ENCODE measurements at places on chromosomes 16 and 17. TPM values are rescaled to one million over a fixed set of nuclear protein-coding genes. Genes with fewer than 3 reads are reported as not detected.

Gene PLA2G10
- not detected for total RNA-seq

Gene KRTAP2-3
- total RNA-seq: 3.2 TPM

Gene FBXW10B
- not detected for total RNA-seq

Gene KRT16
- 0.34 TPM for total RNA-seq

Gene CDK5R1
- 3.7 TPM for total RNA-seq

Gene SCNN1G
- total RNA-seq: not detected

Gene ABCC11
- not detected for total RNA-seq

Gene PIK3R5
- total RNA-seq: not detected

Gene GAS7
- not detected for total RNA-seq

Gene LSM12
- 112 TPM for total RNA-seq

Gene CDT1
- total RNA-seq: 44.4 TPM

Gene PYDC1
- total RNA-seq: not detected

Gene MLKL
- total RNA-seq: 14.4 TPM

Gene FOXL1
- total RNA-seq: 4.1 TPM

Gene PRCD
- total RNA-seq: 0.02 TPM

Gene MAP2K3
- total RNA-seq: 23.9 TPM

Gene OR1F1
- not detected for total RNA-seq

Gene PRSS36
- total RNA-seq: 0.10 TPM

DNA sequence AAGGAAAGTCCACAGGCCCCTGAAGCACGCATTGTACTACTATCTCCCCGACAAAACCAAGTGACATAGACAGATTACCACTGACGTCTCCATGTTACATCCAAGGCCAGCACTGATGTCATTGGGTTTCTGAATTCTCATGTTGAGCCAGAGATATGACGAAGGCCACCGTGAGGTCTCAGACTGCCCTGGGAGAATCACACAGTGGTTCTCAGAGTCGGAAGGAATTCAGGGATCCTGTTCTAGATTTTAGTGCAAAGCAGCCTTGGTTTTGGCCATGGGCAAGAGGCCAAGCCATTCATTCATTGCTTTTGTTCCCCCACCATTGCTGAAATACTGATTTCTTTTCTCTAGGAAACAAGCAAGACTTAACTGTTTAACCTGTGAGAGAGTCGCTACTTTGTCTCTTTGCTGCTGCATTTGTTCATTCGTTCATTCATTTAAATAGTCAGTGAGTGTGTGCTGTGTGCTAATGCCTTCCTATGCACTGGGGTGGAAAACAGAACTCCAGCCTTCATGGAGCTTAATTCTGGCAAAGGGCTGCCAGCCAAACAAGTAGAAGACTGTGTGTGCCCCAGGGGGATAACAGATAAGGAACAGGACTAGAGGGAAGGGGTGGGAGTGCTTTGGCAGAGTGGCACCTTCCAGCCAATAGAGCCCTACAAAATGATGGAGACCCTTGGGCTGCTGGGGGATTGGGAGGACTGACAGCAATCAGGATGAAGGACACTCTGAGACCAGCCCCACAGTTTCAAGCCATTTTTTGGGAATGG, 222.3 kb downstream of the MSI2 start:
- DNase-seq: no peak

GRCh38 chr16:27258241-27258734, 10.3 kb downstream of the NSMCE1 start:
- DNase-seq: peak; percentile 80

DNA sequence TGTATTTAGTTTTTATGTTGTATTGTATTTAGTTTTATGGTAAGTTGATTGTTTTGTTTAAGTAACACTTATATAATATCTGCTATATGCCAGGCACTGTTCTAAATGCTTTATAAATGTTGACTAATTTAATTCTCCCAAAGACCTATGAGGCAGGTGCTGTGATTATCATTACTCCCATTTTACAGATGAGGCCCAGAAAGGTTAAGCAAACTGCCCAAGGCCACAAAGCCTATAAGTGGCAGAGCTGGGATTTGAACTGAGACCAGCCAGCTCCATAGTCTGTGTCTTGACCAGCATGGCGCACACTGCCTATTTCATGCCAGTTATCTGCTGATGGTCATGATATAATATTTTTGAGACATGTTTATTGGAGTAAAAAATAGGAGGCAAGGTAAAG, 24.0 kb downstream of the IL21R start:
- DNase-seq: no peak

GRCh38 chr16:69613378-69614154, 47.8 kb downstream of the NFAT5 start:
- peak; percentile 22 for DNase-seq

- no peak for DNase-seq
Measured at GRCh38 chr17:45020354-45021138, 30.9 kb downstream of the DCAKD start.

- DNase-seq: peak; percentile 43
Measured at GRCh38 chr16:58464047-58464915, 35.7 kb upstream of the NDRG4 start.

- no peak for DNase-seq
Measured at GRCh38 chr16:84896847-84897246, 77.1 kb downstream of the CRISPLD2 start.

DNA sequence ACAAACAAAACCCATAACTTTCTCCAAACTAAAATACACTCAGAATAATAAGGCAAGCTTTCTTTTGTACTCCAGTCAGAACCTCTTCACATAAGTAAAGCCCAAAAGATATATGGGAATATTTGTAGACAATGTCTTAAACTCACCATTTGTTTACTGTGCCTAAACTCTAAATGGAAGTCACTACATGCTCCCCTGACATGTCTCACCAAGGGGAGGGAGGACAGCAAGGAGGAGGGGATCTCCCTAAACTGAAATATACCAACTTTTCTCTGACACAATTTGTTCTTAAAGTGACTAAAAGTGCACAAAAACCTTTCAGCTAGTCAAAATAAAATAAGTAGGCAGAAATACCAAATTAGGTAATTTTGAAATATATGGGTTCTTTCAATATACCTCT, 38.5 kb downstream of the GRB7 start:
- DNase-seq: no peak

GRCh38 chr17:42672038-42672437, 4.8 kb downstream of the PLEKHH3 start:
- no peak for DNase-seq

DNA sequence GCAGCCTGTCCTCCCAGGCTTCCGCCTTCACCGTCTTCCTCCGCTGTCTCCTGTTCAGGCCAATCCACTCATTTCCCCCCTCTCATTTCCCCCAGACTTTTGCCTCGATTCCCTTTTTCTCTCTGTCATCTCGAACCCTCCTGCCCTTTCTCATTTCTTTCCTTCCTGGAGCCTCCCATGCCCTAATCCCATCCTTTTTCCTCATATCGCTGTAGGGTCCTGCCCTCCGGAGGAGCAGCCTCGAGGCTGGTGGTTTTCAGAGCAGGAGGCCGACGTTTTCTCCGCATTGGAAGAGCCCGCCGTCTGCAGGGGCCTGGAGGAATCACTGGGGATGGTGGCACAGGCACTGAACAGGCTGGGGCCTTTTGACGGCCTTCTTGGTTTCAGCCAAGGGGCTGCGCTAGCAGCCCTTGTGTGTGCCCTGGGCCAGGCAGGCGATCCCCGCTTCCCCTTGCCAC, 597 bp downstream of the OVCA2 start:
- peak; percentile 35 for DNase-seq

GRCh38 chr17:8176197-8176940, at the start of gene TMEM107:
Gene TMEM107, minus strand, starts transcription at chr17:8176380. Its CDS starts 94 bp downstream, at chr17:8176286.
- peak; percentile 88 for DNase-seq

DNA sequence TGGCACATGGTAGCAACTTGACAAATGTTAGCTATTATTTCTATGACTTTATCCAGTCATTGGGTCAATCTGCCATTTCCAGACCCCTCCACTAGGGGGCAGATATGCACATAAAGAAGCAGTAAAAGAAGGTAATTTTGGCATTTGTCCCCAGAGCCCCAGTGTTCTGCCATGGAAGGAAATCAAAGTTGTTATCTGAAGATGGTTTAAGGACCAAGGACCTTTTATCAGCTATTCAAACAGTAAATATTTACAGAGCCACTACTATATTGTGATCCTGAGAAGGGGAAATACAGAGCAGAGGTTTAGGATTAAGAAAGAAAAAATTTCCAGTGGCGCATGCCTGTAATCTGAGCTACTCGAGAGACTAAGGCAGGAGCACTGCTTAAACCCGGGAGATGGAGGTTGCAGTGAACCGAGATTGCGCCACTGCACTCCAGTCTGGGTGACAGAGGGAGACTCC, 20.0 kb downstream of the TRAF4 start:
- DNase-seq: peak; percentile 77

- DNase-seq: no peak
Measured at GRCh38 chr17:33369149-33369548, 76.1 kb upstream of the ASIC2 start.

GRCh38 chr16:82061861-82062525, 26.9 kb downstream of the HSD17B2 start:
- DNase-seq: peak; percentile 69

GRCh38 chr17:12588531-12588930, 77.2 kb upstream of the MYOCD start:
- no peak for DNase-seq

DNA sequence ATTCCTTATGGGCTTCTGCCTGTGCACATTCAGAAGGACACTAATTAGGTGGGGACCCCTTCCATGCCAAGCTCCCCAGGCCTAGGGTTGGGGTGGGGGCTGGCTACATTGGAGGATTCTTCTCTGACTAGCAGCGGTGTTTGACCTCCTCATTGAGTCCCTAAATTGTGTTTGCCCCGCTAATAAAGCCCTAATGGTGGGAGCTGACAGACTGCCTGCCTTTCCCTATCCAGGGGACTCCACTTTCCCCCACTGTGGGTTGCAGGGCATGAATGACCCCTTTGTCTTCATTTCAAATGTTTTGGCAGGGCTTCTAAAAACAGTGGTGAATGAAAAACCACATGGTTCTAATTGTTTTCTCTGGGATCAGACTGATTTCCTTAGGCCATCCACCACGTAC, 476.8 kb upstream of the CDH11 start:
- DNase-seq: peak; percentile 34

DNA sequence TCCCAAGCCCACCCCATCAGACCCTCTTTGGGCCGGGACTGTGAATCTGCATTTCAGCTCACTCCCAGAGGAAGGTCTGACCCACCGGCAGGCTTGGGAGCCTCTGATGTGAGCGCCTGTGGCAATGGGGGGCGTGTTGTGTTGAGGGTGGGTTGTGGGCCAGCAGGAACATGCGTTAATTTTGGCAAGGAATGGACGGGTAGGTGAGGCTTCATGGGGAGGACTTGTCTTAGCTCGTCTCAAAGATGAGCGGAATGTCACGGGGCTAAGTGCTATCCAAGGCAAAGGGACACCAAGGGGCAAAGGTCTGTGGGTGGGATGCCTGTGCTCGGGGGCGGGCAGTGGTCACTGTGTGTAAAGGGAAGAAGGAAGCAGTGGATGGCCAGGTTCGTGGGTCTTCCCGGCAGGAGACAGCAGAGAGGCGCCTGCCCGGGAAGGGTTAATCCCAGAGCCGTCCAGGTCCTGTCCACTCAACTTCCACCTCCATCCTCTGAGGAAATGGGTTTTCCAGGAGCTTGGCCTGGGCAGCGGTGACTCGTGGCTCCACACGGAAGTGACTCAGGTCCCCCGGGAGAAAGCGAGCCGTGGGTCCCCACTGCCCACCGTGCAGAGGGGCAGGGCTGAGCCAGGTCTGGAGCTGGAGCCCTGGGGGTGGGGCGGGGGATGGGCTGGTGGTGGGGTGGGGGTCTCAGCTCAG, 17.4 kb downstream of the ADGRG1 start:
- DNase-seq: peak; percentile 76

- DNase-seq: no peak
Measured at GRCh38 chr17:67747681-67748235, 30.0 kb downstream of the NOL11 start.

GRCh38 chr16:6726621-6727020, 606.0 kb upstream of the RBFOX1 start:
- DNase-seq: no peak

DNA sequence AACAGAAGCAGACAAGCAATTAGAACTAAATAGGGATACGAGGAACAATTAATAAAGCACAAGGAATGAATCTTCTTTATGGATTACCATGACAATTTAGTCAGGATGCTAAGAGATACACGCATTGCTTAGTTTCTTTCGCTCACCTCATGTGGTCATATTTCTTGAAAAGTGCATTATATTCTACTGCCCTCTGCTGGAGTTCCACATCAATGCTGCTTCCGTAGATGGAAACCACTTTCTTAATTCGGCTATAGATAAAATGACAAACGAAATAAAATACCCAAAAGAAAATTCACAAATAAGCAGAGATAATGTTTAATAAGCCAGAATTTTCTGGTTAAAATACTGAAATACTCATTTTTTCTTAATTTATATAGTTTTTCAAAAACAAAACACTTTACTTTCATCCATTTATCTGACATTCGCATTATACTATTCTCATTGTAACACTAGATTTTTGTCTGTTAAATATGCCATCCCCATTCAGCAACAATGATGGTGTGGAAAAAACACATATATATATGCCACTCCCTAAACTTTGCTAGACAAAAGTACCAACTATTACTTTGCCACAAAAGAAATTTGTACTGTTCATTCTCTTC, 22.0 kb upstream of the PHLPP2 start:
- DNase-seq: peak; percentile 38

GRCh38 chr17:45230787-45231480, 9.2 kb downstream of the FMNL1 start:
- DNase-seq: peak; percentile 46

DNA sequence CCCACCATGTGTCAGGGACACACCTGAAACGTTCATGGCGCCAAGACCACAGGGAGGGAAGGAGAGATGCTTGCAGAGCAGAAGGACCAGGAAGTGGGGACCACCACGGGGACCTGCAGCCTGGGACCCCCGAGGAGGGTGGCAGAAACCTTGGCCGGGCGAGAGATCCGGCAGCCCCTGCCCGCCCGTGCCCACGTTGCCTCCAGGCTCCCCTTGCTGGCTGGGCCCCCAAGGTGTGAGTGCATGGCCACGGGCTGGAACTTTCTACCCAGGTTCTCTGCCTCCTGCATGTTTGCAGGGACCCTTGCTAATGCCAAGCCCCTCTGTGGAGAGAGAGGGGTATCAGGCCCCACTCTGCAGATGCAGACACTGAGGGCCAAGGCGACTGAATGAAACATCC, 50.4 kb downstream of the USP22 start:
- no peak for DNase-seq

DNA sequence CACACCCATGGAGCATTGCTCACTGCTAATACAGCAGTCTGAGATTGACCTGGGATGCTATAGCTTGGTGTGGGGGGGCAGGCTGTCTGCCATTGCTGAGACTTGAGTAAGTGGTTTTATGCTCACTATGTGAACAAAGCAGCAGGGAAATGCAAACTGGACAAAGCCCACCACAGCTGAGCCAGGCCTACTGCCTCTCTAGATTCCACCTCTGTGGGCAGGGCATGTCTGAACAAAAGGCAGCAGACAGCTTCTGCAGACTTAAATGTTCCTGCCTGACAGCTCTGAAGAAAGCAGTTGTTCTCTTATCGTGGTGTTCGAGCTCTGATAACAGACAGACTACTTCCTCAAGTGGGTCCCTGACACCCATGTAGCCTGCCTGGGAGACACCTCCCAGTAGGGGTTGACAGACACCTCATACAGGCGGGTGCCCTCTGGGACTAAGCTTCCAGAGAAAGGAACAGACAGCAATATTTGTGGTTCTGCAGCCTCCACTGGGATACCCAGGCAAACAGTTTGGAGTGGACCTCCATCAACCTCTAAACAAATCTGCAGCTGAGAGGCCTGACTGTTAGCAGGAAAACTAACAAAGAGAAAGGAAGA, 2204.8 kb downstream of the TP53TG3F start:
- no peak for DNase-seq
